Sciatic nerve (tissue), 2 donors: ENCODE measurements at places on chromosomes 1 and 21. TPM values are rescaled to one million over a fixed set of nuclear protein-coding genes. Genes with fewer than 3 reads are reported as not detected.

The HAPLN2 gene
- total RNA-seq = 5.5 TPM

The MMP23B gene
- total RNA-seq = 5.4 TPM

The HCN3 gene
- 8.0 TPM for total RNA-seq

The SV2A gene
- 1.7 TPM for total RNA-seq

The TRIM58 gene
- total RNA-seq = 22.9 TPM

The PRAMEF12 gene
- total RNA-seq = not detected

The ADORA1 gene
- total RNA-seq = 1.8 TPM

The INTS11 gene
- total RNA-seq = 111 TPM

The RAB29 gene
- total RNA-seq = 17.6 TPM

GRCh38 chr1:88956003-88956402, 36.4 kb downstream of the KYAT3 start:
- no peak for DNase-seq

DNA sequence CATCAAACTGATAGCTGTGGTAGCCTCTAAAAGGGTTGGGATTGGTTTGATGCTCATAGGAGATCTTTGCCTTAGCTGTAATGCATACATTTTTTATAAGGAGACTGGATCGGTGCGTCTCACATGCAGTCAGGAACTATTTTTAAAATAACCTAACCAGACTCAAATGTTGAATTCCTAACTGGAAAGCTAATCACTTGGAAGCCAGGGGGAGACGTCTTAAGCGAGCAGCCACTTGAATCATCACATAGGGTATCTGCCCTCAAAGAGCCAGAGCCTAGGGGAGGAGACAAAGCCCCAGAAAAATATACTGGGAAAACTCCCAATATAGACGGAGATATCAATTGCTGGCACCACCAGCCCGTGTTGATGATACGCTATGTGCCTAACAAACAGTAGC, 61.7 kb upstream of the PUM1 start:
- no peak for DNase-seq

DNA sequence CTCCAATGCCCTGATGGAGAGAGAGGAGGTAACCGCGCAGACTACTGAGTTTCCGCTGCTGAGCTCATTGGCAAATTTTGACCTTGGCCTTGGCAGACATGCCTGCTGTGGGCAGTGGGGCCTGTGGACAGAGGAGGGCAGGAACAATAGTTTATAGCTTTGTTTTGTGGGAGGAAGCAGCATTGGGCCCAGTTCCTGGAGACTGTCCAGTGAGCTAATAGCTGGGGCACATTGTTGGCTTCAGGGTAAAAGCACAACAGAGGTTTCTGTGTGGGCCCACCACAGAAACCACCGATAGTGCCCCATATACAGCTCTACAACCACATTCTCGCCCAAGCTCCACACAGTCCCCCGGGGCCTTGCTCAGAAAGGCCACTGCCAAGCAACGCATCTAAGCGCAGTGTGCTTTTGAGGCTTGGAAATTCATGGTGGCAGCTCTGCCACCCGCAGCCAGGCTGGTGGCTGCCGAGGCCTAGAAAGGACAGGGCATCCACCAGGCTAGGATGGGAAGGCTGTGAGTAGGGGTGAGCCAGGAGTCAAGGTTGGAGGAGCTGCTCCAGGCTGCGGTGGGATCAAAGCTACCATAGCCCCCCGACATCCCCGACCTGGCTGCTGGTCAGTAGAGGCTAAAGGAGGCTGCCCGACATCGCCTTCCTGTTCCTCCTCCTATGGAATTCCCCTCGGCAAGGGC, 43.2 kb downstream of the NEK2 start:
- no peak for DNase-seq

DNA sequence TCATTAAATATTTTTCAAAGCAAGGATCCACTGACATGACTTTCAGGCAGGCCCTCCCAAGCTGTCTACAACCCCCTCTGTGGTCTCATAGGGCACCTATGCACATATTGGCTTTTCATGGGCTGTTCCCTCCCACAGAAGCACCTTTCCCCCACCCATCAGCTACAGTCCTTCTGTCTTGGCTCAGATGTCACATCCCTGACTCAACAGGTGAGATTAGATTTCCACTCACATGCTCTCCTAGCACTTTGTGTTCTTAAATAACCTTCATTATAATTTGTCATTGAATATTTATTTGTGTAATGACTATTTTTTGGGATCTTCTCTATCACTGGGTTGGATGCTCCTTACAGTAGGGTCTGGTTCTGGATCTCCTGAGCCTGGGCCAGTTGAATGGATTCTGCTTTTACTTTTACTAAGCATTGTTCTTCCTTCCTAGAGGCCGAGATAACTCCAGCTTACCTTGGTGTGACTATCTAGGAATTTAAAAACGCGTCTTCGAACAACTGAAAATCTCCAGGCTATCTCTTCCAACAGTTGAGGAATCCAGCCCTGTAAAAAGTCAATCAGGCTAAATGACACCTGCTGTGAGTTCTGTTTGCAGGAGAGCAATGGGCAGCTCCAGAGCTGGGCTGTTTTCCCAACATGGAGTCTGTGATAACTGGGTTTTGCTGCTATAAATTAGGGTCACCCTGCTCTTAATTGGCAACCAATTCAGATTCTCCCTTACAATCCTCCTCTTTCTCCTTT, 16.2 kb downstream of the ROR1 start:
- no peak for DNase-seq

DNA sequence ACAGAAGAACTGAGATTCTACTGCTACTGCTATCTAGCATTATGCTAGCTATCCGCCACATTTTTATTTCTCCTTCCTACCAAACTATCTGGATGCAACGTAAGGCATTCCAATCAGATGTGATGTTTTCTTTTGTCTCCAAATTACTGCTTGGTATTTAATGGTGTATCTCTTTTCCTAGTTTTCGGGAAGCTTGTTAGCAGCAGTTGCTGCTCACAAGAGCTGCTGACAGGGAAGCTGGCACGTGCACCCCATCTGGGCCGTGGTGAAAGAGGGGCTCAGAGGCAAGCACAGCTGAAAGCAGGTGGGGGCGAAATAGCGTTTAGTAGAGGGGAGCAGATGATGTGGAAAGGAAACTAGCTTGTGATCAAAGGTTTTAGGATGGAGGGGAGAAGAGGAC, 57.3 kb downstream of the JAK1 start:
- no peak for DNase-seq

- no peak for DNase-seq
These were observed 35.8 kb downstream of the ATF6 start for GRCh38 chr1:161801955-161802354.

DNA sequence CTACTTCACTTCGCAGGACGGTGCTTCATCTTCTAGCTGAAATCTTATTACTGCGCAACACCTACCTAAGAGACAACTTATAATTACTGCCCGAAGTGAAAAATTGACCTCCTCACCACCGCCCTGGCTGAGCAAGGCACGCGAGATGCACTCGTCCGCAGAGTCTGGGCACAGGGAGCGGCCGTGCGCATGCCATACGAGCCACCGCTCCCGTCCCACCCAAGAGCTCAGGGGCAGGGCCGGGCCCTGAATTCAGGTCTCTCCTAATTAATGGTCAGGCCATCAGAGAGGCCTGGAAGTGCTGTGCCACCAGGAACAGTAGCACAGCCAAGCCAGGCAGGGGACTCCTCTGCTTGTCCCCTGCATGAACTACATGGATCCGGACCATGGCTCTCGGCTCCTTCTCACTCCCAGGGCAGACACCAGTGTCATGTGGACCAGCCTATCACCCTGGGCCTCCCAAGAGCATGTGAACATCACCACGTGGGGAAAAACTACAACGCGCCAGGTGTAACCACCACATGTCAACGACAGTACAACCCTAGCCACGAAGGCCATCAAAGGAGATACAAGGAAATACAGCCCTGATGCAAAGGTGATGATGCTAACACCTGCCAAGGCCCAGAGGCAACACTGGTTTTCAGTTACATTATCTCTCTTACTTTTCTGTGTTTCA, 11.5 kb downstream of the RIPK4 start:
- DNase-seq = no peak

DNA sequence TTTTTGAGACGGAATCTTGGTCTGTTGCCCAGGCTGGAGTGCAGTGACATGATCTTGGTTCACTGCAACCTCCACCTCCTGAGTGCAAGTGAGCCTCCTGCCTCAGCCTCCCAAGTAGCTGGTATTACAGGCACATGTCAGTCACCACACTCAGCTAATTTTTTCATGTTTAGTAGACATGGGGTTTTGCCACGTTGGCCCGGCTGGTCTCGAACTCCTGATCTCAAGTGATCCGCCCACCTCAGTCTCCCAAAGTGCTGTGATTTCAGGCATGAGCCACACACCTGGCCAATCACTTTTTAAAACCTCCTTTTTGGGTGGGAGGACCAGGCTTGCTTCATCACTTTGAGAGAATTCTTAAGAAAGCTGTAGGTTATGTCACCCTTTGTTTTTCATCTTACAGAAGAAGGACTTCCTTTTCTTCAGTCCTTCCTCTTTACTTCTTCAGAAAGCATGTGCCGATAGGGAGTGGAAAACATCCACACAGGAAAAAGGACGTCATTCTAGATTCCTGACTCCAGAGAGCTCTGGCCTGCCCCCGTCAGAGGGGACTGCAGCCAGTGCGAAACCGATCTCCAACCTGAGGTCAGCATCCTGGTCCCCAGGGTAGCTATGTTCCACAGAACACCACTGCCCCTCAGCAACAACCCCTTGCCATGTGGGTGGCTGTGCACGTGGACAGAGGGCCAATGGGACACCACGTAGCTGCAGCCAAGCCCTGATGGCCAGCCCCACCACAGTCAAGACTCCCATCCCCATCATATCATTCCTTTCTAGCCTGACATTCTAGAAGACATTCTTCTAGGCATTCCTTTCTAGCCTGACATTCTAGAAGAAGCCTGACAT, 21.9 kb downstream of the NCF2 start:
- DNase-seq = no peak

DNA sequence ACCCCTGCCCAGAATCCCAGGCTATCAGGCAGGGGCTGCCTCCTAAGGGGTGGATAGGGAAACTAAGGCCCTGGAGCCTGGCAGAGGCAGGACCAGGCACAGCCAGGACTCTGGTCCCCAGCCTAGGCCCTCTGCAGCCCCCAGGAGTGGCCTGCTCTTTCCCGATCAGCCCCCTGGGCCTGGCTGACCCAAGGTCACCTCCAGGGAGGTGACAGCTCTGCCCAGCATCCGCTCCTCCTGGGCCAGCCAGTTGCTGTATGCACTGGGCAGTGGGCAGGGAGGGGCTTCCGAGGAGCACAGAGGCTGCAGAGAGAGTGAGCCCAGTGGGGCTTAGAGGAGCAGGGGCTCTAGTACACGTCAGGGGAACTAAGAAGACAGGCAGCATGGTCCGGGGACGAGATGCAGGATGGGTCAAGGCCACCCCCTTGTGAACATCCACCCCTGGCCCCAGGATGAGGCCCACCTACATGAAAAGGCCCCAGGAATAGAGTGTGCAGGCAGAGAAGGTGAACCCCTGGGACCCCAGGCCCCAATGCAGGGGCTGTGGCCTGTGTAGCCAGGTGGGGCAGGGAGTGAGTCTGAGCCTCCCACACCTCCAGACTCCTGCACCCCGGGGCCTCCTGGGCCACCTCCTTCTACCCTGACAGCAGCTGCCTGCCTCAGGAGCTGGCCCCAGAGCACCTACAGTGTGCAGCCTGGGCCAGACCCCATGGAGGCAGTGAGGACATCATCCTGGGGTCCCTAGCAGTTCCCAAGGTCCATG, 32.8 kb downstream of the WNT9A start:
- DNase-seq = no peak

DNA sequence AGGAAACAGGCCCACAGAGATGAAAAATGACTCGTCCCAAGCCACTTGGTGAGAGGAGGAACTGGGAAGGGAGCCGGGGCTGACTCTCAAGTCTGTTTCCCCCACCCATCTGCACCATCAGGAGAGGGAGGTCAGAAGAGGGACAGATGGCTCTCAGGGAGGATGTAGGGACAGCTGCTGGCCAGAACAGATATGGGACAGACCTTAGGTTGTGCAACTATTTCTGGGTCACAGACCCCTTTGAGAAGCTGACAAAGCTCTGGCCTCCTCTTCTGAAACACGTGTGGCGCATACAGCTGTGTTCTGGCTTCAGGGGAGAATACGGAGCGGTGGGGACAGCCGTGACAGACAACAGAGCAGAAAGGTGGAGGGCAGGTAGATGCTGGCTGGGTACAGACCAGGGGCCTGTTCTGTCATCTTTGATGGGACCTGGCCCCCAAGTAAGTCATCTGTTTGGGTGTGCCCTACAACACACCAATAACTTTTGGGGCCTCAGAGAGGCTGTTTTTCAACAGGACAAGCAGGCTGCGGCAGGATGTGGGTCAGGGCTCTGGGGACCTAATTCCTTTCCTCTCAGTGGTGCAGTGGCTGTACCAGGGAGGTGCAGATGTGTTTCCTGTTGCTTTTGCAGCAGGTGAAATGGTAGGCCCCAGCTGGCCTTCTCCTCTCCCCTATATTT, 7.3 kb downstream of the SH3BGRL3 start:
- DNase-seq = no peak

DNA sequence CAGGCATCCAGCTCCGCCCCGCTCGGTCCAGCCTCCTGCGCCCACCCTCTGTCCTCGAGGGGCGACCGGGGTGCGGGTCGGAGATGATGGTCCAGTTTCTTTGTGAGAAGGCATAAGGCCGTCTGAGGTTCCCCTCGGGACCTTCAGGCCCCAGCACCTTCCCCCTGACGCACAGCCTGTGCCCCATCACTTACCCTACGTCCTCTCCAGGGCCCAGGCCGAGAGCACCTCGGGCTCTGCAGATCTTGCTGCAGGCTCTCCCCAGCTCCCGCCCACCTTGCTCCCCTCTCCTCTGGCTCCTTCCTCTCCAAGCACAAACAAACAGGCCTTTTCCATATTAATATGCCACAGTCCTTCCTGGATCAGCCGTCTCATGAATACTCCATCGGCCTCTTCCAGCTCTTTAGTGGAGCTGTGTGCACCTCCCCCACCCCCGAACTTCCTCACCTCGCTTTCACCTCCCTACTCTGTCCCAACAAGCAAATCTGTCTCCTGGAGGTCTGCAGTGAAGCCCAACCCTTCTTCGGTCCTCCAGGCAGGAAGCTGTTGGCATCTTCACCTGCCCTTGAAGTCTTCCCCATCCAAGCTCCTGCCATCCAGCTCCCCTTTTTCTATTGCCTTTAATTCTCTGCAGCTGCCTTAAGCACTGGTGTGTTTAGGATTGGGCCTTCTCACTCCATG, 448 bp upstream of the COL9A2 start:
- DNase-seq = no peak

GRCh38 chr1:14228677-14229076, 369.8 kb upstream of the KAZN start:
- no peak for DNase-seq

- no peak for DNase-seq
These were observed 10.2 kb downstream of the MFN2 start for GRCh38 chr1:11990303-11991032.

GRCh38 chr21:20613654-20614053, 384.6 kb upstream of the NCAM2 start:
- no peak for DNase-seq

- no peak for DNase-seq
These were observed 485.7 kb downstream of the AJAP1 start for GRCh38 chr1:5140136-5140535.

GRCh38 chr1:223780318-223780717, 65.4 kb downstream of the TP53BP2 start:
- no peak for DNase-seq

- DNase-seq = no peak
These were observed 32.7 kb downstream of the BEND5 start for GRCh38 chr1:48744032-48744431.
